A549 treated with CpdA at 1 μM for 4 hours (cell line): ENCODE measurements at places on chromosomes 7 and 10. TPM values are rescaled to one million over a fixed set of nuclear protein-coding genes. Genes with fewer than 3 reads are reported as not detected.

Gene COMMD3
- total RNA-seq = 48.4 to 52.2 TPM (median 49.5 TPM) in 5 replicates

Gene CYP51A1
- 40.9 to 54.2 TPM (median 41.4 TPM) in 5 replicates for total RNA-seq

Gene HOXA5
- 3.9 to 6.7 TPM (median 6.2 TPM) in 5 replicates for total RNA-seq

Gene NACAD
- 0.14 to 0.26 TPM (median 0.16 TPM) in 5 replicates for total RNA-seq

Gene PPIF
- 147 to 236 TPM (median 178 TPM) in 5 replicates for total RNA-seq
